Hypothalamus (tissue), 51 donors: ENCODE measurements at places on chromosomes 5 and 9.

DNA sequence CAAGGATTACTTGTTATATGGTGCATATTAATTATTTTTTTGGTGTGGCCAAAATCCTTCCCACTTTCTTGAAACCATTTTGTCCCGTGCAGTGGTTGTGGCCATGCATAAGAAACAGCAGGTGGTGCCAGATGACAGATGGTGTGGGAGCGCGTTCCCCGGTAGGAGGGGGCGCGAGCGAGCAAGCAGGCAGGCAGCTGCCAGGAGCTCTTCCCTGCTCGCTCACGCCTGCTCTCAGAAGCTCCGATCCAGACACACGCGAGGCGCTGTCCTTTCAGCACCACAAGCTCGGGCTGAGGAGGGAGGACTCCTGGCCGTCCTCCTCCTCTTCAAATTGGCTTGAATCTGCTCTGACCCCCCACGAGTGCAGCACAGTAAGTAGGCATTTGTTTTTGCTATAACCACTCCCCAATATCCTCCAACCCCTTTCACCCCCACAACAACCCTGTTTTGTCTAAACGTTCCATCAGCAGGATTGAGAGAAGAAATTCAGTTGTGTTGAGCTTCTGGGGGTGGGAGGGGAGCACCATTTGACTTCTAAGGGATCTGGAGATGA is at the start of gene NSG2:
NSG2 (plus strand) TSS at position 237 of the 556 bp plus-strand sequence. CDS start 1,050 bp downstream, outside the sequence.
- peak; percentile 83 for DNase-seq

GRCh38 chr9:35367451-35367850 is 122.5 kb upstream of the RUSC2 start:
- DNase-seq: no peak

DNA sequence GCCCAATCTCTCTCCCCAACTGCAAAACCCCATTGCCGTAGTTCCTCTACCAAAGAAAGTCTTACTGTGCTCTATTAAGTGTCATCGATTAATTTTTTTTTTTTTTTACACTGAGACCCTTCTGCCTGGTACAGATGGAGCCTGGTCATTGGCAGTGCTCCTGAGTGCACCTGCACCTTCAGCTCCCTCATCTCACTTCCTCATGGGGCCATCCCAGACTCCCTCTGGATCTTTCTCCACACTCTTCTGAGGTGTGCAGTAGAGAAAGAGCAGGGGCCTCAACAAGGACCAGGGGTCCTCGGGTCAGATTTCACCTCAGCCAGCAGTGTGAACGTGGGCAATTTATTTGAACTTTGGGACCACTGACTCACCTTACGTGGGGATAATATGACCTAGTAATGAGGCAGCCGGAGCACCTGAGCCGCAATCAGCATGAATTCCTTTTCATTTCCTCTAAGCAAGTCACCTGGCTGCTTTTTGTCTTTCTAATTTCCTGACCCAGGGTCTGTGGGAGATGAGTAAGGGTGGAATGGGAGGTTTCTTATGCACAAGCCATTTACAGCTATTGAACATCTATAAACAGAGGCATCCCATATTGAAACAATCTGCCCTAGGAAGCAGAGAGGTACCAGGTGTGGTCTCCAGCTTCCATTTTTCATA is 22.3 kb upstream of the GABRP start:
- no peak for DNase-seq

GRCh38 chr5:145887976-145888574 is 15.3 kb upstream of the GRXCR2 start:
- DNase-seq: no peak

DNA sequence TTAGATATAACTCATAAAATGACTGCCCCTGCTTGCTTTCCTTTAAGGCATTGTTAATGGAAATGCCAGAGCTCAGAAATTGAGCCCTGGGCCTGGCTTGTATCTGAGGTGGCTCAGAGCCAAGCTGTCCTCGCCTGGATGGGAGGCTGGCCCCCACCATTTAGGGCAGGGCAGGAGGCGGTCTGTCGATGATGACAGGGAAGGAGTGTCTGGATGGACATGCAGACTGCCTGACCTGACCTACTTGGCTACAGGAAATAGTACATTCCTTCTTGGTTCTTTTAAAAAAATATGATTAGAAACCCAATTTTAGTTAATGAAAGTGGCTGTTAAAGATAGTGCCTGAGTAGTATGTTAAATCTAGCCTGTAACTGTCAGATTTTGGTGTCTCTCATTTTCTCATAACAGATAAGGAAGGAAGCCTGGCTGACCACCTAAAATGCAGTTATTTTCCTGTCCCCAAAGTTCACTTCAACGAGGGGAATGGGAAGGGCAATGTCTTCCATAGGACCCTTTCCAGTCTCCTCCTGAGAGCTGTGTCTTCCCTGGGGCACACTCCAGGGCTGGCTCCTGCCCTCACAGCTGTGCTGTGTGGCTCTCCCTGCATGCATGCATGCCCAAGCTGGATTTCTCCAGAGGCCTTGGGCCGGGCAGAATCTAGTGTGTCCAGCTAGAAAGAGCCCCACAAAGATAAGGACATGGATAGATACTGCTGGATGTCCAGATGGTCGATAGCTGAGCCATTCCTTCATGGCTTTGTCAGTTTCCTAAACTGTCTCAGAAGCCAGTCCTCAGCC is 42.3 kb downstream of the MACROH2A1 start:
- no peak for DNase-seq

- DNase-seq: no peak
Observed at GRCh38 chr9:82091100-82091499, 102.5 kb downstream of the SPATA31D1 start.

- DNase-seq: no peak
Observed at GRCh38 chr5:61177716-61178115, 15.4 kb upstream of the SMIM15 start.

DNA sequence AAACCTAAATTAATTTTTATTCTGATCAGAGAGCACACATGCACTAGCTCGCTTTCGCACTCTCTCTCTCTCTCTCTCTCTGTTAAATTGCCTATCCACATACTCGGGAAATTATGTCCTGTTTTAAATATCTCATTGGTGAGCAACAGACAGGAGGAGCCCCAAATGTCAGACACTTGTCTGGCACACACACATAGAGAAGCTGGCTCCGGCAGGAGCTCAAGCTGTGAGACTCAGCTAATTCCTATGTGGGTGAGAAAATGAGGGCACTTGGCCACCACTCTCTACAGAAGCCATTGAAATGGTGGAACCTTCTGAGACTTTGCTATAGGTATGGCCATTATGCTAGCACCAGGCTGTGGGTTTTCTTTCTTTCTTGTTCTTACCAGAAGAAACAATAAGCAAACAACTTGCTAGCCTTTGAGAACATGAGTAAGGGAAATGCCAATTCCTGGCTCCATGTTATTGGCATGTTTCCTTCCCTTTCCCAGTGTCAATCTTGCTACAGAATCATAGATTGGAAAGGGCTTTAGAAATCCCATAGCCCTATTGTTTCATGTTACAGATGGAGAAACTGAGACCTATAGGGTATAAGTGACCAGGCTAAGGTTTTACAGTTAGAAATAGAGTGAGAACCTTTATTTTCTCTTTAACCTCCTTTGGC is 9.0 kb downstream of the RFX3 start:
- DNase-seq: no peak

GRCh38 chr5:59768152-59769040 is 125.1 kb downstream of the PDE4D start:
- DNase-seq: no peak

- DNase-seq: no peak
Observed at GRCh38 chr5:181098762-181099601, 32.0 kb downstream of the OR2V1 start.
